ENCODE measurements at places on chromosomes 4 and X.

- no peak for DNase-seq
Observed at GRCh38 chrX:103565752-103566151, 19.6 kb upstream of the TCEAL4 start.

GRCh38 chrX:2595258-2595657, 94.5 kb upstream of the DHRSX start:
- DNase-seq: no peak

- no peak for DNase-seq
Observed at GRCh38 chr4:8534129-8534528, 46.1 kb upstream of the GPR78 start.

- no peak for DNase-seq
Observed at GRCh38 chr4:108851366-108851765, 88.5 kb upstream of the ETNPPL start.

- no peak for DNase-seq
Observed at GRCh38 chrX:154048398-154048797, 28.7 kb upstream of the IRAK1 start.

DNA sequence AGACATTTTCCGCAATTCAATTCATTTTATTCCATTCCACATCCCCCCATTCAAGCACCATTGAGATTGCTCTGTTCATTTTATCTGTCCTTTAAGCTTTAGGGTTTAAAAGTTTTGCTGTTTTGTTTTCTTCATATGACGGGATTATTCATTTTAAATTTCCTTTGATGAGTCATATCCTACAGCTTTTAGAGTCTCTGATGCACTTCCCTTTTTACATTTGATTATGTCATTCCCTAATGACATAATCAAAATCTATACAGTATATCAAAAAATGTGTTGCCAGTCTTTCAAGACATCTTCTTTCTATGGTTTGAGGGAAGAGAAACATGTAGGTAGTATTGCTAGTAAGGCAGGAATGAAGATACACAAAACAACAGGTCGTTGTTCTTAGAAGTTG, 456.3 kb downstream of the PDGFC start:
- no peak for DNase-seq

- no peak for DNase-seq
Observed at GRCh38 chr4:77671051-77671450, 65.4 kb downstream of the CXCL13 start.

GRCh38 chr4:40228497-40229365, 31.9 kb downstream of the RHOH start:
- no peak for DNase-seq

GRCh38 chr4:95124906-95125504, 367.2 kb downstream of the BMPR1B start:
- no peak for DNase-seq

- DNase-seq: no peak
Observed at GRCh38 chrX:44099366-44099765, 126.2 kb upstream of the NDP start.

- no peak for DNase-seq
Observed at GRCh38 chrX:77275392-77275791, 171.8 kb upstream of the FGF16 start.

GRCh38 chr4:82710197-82710929, 88.2 kb downstream of the SCD5 start:
- no peak for DNase-seq

DNA sequence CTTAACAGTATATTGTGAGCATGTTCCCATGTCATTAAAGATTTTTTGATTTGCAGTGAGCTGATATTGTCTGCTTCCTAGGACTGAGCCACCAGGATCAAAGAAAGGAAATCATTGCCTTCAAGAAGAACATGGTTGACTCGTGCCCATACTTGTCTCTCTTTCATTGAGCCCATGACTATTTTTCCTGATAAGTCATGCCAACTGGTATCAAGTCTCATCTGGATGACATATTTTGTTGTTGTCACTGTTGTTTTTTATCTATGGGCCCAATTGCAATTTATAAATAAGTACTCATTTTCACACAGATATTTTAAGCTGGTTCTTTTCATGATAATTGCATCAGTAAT, 10.2 kb upstream of the RHOH start:
- no peak for DNase-seq

GRCh38 chrX:78517124-78517523, 142.0 kb downstream of the RTL3 start:
- no peak for DNase-seq

GRCh38 chr4:123892368-123892976, 495.9 kb downstream of the SPRY1 start:
- DNase-seq: no peak

DNA sequence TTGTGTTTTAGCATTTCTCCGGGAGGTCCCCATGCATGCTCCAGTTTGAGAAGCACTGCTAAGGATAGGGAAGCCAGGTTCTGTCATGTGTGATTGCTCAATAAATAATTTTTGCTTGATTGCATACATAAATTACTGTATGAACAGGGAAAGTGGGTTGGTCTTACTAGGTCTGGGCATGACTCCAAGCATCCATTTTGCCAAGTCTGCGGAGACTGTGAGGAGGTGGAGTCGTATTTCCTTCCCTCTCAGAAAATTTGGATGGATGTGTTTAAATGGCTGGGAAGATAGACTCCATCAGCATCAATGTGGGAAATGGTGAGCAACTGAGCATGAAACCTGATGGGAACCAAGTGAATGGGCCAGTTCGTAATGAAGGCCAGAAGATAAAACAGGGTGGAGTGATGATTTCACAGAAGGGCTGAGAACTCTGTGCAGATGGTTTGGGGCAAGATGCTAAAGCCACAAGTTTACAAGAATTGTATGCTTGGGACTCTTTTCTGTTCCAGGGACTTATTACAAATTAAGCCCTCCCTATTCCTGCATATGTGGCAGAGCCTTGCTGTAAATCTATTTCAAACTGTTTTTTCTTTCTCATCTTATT, 84.1 kb downstream of the NHS start:
- no peak for DNase-seq

GRCh38 chrX:17923546-17923945, 62.4 kb upstream of the RAI2 start:
- DNase-seq: no peak

GRCh38 chr4:57430726-57431125, 320.5 kb upstream of the IGFBP7 start:
- DNase-seq: no peak

DNA sequence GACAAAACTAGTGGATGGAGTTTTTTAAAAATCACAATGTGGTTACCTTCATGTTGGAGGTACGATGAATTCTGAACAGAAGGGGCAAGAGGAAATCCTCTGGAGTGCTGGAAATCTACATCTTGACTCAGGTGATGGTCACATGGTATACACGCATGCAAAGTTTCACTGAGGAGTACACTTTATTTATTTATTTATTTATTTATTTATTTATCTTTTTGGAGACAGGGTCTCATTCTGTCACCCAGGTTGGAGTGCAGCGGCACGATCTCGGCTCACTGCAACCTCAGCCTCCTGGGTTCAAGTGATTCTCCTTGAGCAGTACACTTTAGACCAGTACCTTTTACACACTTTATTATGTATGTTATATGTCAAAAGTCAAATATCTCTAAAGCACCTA, 645.7 kb upstream of the DIPK2B start:
- DNase-seq: no peak

DNA sequence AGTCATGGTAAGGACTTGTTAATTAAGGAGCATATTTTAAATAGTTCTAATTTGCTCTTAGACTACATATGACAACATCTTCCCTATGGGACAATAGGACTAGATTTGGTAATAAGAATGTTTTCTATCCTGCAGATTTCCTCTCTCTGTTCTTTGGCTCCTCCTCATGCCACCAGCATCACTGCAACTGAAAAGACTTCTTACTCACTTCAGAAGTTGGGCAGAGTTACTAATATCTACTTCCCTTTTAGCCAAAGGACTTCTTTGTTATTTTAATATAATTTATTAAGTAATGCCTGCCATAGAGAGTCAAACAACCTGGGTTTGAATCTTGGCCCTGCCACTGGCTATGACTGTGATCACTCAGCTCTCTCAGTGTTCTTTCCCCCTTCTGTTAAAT, 16.4 kb downstream of the MMAA start:
- no peak for DNase-seq

DNA sequence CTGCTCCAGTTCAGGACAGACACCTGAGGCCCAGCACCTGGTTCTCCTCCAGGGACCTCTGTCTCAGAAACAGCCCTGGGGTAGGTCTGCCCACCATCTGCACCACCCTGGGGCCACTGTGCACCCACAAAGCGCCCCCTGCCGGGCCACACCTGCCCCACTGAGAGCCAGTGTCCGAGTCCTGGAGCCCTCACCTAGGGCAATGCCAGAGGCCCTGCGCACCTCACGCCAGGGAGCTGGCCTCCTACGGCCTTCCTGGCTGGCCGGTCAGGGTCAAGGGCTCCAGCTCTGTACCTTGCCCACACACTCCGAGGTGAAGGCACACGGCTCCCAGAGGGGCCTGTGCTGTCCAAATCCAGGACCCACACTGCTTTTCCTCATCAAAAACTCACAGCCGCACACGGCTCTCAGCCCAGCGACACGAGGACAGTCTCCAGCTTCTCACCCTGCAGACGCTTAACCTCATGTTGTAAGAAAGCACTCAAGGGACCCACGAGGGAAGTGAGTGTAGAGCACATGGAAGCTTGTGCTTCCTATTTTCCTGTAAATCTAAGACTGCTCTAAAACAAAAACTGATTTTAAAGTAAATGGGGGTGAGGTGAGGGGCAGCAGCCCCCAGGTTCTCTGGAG, 5.4 kb downstream of the CTBP1 start:
- DNase-seq: no peak

DNA sequence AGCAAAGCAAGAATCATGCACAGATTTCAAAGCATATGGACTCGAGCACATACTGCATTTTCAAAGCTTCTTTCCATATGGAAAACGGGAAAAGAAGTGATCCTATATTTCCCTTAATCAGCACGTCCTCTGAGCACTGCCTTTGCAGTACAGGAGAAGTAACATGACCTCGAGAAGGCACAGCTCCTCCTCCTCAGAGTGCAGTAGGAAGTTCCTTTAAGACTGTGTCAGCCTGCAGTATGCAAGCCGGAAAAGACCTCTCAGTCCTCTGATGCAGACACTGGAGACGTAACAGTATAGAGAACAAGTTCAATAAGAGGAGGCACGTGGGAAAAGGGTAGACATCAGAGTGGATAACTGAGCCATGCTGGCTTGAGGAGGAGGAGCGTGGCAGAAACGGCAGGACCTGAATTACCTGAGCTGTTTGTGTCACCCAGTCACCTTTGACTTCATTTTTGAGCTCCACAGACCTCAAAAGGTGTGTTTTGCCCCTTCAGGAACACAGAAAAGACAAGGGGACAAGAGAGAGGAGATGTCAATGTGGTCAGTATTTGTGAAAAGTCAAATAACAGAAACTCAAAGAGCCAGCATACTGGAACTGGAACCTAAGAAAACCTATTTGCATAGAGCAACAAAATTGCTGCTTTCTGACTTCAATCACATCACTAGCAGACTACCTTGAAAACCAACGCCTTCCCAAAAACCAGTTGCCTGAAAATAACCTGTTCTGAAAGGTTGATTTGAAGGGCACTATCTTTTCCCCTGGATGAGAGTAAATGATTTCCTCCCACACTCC, 20.8 kb downstream of the IRF2 start:
- no peak for DNase-seq

GRCh38 chr4:130214268-130214667, 1118.3 kb downstream of the C4orf33 start:
- no peak for DNase-seq

DNA sequence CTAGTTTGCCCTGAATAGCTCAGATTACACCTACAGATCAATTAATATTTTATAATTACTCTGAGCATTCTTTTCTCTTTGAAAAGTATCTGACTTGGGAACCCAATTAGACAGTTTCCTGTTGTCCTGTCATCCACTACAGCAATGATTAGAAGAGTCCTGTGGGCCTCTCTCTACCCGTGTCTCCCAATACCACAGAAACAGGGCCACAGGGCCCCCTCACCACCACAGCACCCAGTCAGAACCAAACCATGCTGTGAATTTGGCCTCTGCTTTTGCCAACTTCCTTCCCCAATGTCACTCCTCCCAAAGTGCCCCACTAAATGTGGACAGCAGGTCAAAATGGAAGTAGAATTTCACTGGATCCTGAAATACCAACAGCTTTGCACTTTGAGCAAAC, 10.3 kb downstream of the USP46 start:
- DNase-seq: no peak
